Endodermal cell (in vitro differentiated cells): ENCODE measurements at places on chromosomes 1 and 21.
A peak's percentile ranks its signal among the peaks of the same experiment; 100 is the strongest.

GRCh38 chr1:32464191-32464715, 619 bp upstream of the ZBTB8B start:
- peak; percentile 66 for DNase-seq

DNA sequence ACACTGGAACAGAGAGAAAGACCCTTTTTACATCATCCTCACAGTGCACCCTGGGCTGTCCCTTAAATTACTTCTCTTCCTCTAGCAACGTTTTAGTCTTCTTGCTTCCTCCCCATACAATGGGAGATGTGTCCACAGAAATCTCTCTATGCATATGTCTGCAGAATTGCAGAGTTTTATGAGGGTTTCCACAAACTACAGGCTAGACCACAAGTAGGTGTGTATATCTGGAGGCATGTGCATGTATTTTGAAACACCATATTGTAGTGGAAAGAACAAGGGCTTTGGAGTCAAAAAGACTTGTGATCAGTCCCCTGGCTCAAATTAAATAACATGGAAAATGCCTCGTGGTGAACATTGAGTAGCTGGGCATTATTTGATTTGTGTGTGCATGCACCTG, 121.3 kb upstream of the IPO9 start:
- DNase-seq, result no peak

DNA sequence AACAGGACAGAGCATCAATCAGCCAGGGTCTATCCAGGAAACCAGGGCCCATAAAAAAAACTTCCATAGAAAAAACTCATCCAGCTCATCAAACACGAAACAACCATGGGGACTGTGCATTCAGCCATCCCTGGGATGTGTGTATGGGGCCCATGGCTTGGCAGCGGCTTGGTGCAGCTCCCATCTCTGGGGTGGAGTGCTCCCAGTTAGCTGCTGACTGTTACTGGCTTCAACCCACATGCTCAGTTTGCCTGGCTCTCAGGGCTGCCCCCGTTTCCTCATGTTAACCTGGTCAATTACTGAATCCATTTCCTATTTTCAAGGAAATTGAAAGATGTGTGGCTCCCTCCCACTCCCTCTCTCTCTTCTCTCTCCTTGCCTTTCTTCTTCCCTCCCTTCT, 37.3 kb upstream of the STUM start:
- DNase-seq, result peak; percentile 9

- DNase-seq, result no peak
These were observed 188.7 kb downstream of the CHRM3 start for GRCh38 chr1:239575113-239575512.

- peak; percentile 75 for DNase-seq
These were observed 1.1 kb downstream of the ARHGAP30 start for GRCh38 chr1:161068306-161069234.

GRCh38 chr1:235069577-235070563, 58.8 kb downstream of the TOMM20 start:
- DNase-seq, result no peak

DNA sequence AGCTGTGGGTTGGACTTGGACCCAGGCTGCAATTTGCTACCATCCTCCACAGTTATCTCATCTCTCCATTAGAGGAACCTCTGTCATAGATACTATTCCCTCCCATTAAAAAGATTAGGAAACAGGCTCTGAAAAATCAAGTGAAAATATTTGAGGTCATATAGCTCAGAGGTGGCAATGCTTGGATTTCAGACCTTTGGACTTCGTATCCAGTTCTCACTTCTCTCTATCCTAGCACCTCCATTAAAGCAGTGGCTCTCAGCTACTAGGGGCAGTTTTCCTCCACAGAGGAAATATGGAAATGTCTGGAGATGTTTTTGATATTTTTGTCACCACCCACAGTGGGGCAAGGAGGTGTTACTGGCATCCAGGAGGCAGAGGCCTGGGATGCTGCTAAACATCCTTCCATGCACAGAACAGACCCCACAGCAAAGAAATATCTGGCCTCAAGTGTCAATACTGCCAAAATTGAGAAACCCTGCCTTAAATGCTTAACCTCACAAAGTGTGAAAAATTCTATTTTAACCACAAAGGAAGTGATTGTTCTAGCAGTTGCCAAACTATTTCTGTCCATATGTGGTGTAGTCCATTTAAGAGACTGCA, 54.1 kb downstream of the C8A start:
- peak; percentile 3 for DNase-seq

- peak; percentile 63 for DNase-seq
These were observed 27.3 kb upstream of the PAX7 start for GRCh38 chr1:18603212-18603852.

- no peak for DNase-seq
These were observed 165.8 kb upstream of the PROX1 start for GRCh38 chr1:213821943-213822334.

GRCh38 chr1:236507022-236507700, 16.6 kb upstream of the LGALS8 start:
- DNase-seq, result no peak

DNA sequence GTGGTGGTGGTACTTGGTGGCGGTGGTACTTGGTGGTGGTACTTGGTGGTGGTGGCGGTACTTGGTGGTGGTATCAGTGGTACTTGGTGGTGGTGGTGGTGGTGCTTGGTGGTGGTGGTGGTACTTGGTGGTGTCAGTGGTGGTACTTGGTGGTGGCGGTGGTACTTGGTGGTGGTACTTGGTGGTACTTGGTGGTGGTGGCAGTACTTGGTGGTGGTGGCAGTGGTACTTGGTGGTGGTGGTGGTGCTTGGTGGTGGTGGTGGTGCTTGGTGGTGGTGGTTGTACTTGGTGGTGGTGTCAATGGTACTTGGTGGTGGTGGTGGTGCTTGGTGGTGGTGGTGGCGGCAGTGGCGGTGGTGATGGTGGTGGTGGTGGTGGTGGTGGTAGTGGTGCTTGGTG, 20.2 kb downstream of the COQ8A start:
- no peak for DNase-seq

- no peak for DNase-seq
These were observed 31.4 kb upstream of the COL6A1 start for GRCh38 chr21:45949928-45950739.

DNA sequence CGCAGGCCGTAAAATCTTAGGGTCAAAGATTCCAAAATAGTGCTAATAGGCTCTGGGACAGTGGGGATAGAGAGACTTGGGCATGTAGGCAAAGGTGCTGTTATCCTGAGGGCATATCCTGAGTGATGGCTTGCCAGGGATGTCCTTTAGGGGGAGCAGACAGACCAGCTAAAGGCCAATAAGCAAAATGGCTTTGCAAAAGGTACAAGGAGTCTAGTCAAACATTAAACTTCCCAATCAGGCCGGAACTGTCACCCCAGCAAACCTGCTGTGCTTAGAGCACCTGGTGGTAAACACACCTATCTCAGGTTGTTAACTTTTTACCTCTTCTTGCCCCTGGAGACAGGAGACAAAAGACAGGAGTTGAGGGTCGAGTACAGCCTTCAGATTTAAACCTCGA, 49.1 kb downstream of the TRABD2B start:
- peak; percentile 88 for DNase-seq

GRCh38 chr1:41830726-41831125, 88.0 kb downstream of the HIVEP3 start:
- no peak for DNase-seq

GRCh38 chr1:61174060-61174795, 91.9 kb downstream of the NFIA start:
- peak; percentile 61 for DNase-seq

- DNase-seq, result no peak
These were observed 1.6 kb downstream of the E2F2 start for GRCh38 chr1:23529146-23530086.

DNA sequence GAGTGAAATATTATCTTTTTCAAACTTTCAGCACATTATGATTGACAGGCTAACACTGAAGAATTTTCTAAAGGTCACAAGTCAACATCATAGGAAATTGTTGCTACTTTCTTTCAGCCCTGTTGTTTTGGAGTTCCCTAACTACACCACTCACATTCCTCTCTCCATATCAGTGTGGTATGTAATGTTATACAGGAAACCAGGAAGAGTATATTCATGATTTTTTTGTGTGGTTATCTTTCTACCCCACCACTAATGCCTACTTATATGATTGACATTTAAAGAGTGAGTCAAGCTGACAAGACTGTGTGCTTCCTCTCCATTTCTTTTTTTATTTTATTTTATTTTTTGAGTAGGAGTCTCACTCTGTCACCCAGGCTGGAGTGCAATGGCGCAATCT, 47.8 kb upstream of the PRDM2 start:
- DNase-seq, result no peak
